Heart right ventricle (tissue), 16 donors: ENCODE measurements at places on chromosomes 12 and 14. TPM values are rescaled to one million over a fixed set of nuclear protein-coding genes. Genes with fewer than 3 reads are reported as not detected.

Gene KIF26A
- 5.9 TPM for polyA plus RNA-seq

Gene GARIN6
- not detected for polyA plus RNA-seq

GRCh38 chr14:67622675-67623074 is 3.0 kb downstream of the ARG2 start:
- DNase-seq: no peak

Gene FLRT2
- polyA plus RNA-seq: 1.1 TPM

DNA sequence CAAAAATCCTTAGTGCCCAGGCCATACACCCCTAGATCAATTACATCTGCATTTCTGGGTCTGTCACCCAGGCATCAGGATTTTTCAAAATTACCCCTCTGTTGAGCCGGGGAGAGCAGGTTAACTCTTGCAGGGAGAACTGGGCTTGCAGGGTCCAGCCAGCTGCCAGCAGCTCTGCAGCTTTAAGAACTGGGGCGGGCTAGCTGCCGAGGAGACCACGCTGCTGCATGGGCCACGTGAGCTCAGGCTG is at the start of gene DGLUCY:
Gene DGLUCY, plus strand, starts transcription at position 245 of the 250 bp plus-strand sequence. CDS start 46,222 bp downstream, outside the sequence.
- peak; percentile 85 for DNase-seq

- DNase-seq: no peak
Measured at GRCh38 chr12:52300796-52301691, 9.7 kb upstream of the KRT81 start.

Gene RERG
- 3.5 TPM for polyA plus RNA-seq

DNA sequence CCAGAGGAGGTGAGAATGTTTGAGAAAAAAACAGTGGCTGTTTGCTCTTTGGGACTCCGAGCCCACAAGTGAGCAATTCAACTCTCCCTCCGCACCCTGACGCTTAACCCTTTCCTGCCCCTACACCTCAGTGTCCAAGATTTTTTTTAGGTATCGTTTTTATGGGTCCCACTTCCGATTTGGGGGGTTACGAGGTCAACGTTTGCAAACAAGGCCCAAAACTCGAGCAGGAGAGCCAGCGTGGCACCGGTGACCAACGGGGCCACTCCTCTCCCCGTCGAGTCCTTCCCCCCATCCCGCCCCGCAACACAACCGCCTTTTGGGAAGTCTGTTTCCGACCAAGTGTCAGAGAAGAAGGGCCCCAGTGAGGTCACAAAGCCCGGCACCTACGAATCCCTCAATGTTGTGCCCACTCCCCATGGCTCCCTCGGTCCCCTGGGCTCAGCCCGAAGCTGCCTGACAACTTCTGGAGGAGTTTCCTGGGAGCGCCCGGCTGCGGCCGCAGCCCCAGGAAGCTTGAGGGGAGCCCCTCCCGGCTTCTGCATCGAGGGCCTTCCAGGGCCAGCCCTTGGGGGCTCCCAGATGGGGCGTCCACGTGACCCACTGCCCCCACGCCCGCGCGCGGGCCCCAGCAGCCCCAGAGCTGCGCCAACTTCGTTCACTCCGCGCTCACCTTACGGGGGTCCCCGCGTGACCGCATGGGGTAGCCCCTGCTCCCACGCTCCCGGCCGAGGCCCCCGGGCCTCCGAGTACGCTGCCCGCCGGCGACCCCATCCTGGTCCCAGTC is 1.2 kb downstream of the CDK2AP1 start:
- DNase-seq: peak; percentile 21

- no peak for DNase-seq
Measured at GRCh38 chr12:38490073-38490472, 173.5 kb downstream of the ALG10B start.

- no peak for DNase-seq
Measured at GRCh38 chr12:50149311-50149710, 17.9 kb downstream of the CERS5 start.

- DNase-seq: no peak
Measured at GRCh38 chr12:89552376-89552775, 26.5 kb upstream of the POC1B start.

Gene EML5
- 0.22 TPM for polyA plus RNA-seq

DNA sequence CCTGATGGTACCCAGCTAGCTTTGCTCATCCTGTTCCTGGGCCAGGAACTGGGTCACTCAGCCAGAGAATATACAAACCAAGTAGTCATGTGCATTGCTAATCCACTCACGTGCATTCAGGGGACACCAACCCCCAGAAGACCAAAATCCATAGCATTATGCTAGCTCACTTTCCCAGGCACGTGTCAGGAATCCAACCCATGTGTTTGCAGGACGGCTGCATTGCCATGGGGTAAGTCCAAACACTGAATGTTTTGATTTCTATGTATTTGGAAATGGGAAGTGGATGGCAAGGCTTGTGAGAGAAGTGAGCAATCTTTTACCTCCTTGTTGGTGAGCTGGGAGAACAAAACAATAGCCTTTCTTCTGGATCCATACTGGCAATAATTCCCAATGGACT is 87.1 kb upstream of the FOXN3 start:
- DNase-seq: no peak

Gene TCL1B
- not detected for polyA plus RNA-seq

- DNase-seq: no peak
Measured at GRCh38 chr12:120842595-120842994, 61.6 kb downstream of the SPPL3 start.

DNA sequence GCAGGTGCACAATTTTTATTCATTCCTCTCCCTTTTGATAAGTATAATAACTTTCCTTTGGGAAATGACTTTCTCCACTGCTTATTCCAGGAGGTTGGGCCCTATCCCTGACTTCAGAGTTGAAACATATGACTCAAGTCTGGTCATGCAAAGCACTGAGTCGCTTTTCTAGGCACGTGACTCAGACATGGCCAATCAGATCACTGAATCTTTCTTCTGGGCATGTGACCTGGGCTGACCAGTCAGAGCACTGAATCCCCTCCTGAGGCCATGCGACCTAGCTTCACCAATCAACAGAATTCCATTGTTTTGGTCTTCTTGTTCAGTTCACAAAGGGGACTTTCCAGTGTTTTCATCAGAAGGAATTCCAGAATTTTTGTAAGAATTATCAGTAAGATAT is 377.1 kb upstream of the KITLG start:
- no peak for DNase-seq

Gene STXBP6
- polyA plus RNA-seq: 44.2 TPM

GRCh38 chr12:108634341-108634751 is 652 bp upstream of the SELPLG start:
- DNase-seq: no peak

Gene ALDH2
- 151 TPM for polyA plus RNA-seq

DNA sequence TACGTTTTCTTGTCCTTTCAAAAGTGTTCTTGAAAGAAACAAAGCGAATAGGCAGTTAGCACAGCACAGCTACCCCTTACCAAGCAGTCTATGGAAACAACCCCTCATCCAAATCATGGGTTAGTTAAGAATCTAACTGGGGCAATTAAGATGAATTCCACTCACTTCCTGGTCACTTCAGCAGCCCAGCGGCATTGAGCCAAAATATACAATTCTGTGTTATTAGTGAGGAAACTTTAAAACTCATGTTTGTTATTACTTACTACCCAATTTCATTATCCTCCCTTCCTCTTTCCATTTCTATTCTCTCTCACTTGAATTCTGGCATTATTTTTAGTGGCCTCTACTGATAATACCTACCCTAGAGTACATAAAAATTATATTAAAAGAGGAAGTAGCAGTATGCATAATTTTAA is 121.4 kb downstream of the PPHLN1 start:
- no peak for DNase-seq

Gene COX8C
- polyA plus RNA-seq: not detected

DNA sequence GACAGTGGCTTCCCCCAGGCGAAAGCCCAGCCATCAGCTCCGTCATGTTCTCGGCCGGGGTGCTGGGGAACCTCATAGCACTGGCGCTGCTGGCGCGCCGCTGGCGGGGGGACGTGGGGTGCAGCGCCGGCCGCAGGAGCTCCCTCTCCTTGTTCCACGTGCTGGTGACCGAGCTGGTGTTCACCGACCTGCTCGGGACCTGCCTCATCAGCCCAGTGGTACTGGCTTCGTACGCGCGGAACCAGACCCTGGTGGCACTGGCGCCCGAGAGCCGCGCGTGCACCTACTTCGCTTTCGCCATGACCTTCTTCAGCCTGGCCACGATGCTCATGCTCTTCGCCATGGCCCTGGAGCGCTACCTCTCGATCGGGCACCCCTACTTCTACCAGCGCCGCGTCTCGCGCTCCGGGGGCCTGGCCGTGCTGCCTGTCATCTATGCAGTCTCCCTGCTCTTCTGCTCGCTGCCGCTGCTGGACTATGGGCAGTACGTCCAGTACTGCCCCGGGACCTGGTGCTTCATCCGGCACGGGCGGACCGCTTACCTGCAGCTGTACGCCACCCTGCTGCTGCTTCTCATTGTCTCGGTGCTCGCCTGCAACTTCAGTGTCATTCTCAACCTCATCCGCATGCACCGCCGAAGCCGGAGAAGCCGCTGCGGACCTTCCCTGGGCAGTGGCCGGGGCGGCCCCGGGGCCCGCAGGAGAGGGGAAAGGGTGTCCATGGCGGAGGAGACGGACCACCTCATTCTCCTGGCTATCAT is 663 bp downstream of the PTGER2 start:
- peak; percentile 23 for DNase-seq

Gene CNTN1
- 0.07 TPM for polyA plus RNA-seq

Gene OR6C70
- polyA plus RNA-seq: not detected

DNA sequence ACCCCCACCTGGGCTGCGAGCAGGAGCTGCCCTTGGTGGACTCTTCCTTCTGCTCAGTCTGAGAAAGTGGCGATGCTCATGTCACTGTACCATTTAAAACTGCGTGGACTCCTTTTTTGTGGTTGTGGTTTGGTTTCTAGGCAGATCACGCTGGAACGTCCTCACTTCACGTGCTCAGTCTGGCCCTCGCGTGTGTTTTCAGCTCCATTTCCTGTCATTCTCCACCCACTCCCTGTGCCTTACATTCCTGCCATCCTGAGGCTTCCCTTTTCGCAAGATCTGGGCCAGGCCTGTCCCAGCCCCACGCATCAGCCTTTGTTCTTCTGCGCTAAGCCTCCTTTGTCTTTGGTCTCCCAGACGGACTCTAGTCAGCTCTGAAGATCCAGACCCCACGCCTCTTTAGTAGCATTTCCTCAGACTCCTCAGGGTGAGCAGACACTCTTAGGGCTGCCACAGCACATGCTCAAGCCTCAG is 105.4 kb downstream of the FBXL14 start:
- no peak for DNase-seq

- no peak for DNase-seq
Measured at GRCh38 chr12:102021540-102022246, 40.1 kb downstream of the WASHC3 start.

GRCh38 chr14:33039311-33039710 is 100.6 kb downstream of the NPAS3 start:
- DNase-seq: no peak

DNA sequence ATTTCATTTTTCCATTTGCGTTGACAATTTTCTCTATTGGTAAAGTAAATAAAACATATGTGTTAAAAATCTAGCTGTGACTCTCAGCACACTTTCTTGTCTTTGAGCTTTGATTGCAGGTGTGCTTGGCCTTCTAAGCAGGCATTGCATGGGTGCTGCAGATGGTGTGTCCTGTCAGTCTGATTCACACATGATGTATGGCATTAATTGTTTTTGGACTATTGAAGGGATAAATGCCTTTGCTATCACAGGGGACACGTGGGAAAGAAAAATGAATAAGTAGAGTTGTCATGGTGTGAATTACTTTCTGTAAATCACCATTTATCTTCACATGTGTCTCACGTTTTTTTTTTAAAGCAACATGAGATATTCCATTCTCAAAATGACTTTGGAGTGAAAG is 211.3 kb upstream of the NAV3 start:
- no peak for DNase-seq

DNA sequence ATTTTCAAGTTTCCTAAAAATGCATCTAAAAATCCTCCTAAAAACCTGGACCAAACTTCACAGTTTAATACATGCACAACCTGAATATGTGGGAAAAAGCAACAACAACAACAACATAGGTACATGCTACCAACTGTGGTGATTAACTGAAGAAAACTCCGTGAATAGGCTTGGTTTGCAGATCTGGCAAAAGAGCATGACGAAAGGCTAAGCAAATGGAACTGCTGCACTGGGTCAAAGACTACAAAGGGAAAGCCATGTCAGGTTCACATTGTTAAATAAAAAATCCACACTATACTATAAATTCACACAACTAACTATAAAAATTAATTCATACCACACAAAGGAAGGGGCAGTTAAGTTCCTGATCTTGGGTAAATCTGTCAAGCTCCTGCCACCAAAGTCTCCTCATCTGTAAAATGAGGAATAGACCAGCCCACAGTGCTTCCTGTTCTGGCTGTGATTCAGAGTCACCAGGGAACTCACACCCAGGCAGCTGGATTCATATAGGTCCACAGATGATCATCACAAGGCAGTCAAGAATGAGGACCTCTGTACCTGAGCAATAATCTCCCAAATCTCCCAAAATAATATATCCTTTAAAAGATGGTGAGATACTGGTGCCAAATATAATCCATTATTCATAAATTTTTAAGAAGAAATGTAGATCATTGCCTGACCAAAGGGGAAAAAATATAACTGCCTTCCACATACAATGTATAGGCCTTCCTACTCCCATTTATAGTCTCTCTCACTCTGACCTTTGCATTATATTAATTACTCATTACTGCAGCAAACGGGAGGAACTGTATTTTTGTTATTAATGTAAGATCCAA is 7.0 kb downstream of the CORO1C start:
- DNase-seq: no peak

Gene GTF2H3
- polyA plus RNA-seq: 4.0 TPM

- DNase-seq: peak; percentile 66
Measured at GRCh38 chr14:101980700-101981099, 16.3 kb downstream of the DYNC1H1 start.

DNA sequence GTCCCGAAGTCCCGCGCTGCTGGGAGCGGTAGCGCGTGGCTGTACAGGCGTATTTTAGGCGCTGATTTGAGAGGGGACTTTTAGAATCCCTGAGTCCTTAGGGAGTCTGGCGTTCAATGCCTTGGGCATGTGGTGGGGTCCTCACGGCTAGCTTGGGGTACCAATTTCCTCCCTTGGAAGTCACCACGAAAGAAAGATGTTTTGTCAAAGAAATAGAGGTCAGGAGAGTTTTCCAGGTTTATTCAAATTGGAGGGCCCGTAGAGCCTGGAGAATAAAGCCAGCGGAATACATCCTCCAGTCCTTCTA is 63.9 kb downstream of the KLHL28 start:
- DNase-seq: no peak

DNA sequence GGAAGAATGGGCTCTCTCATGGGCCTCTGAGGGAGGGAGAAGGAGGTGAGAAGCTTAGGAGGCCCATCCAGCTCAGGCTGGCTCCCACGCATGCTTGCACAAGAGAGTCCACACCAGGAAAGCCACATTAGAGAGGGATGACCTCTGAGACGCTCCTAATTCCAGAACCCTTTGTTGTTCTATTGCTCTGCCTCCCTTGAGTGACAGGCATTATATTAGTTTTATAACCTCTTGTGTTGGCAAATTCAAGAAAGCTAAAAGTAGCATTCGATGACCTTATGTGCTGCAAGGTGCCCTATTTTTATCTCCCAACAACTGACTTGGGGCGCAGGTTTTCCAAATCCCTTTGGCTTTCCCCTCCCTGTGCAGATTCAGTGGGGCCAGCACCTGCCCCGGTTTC is 190.1 kb downstream of the KSR2 start:
- no peak for DNase-seq

Gene EPYC
- polyA plus RNA-seq: not detected

Gene RNF212B
- not detected for polyA plus RNA-seq

- peak; percentile 68 for DNase-seq
Measured at GRCh38 chr12:113422030-113422885, at the start of gene SDSL. TSS of gene SDSL (plus strand) at chr12:113422380. CDS start at chr12:113427983, 5,603 bp downstream.

Gene HOXC9
- not detected for polyA plus RNA-seq
